Muscle of leg (tissue), 16 donors: ENCODE measurements at places on chromosomes 2 and 18.

GRCh38 chr2:222568865-222569264 is 87.0 kb downstream of the FARSB start:
- H3K36me3 ChIP-seq: peaks cover 17% of the 10 kb centered on the region
- H3K27me3 ChIP-seq: no peaks in the 10 kb centered on the region
- H3K4me3 ChIP-seq: no peak overlapping the region
- H3K4me1 ChIP-seq: peaks cover 8% of the 10 kb centered on the region

- H3K4me3 ChIP-seq: no peak overlapping the region
- no peak overlapping the region for H3K27ac ChIP-seq
- H3K36me3 ChIP-seq: no peaks in the 10 kb centered on the region
- H3K4me1 ChIP-seq: no peaks in the 10 kb centered on the region
- no peaks in the 10 kb centered on the region for H3K27me3 ChIP-seq
Observed at GRCh38 chr2:43685357-43685756, 9.1 kb upstream of the C1GALT1C1L start.

DNA sequence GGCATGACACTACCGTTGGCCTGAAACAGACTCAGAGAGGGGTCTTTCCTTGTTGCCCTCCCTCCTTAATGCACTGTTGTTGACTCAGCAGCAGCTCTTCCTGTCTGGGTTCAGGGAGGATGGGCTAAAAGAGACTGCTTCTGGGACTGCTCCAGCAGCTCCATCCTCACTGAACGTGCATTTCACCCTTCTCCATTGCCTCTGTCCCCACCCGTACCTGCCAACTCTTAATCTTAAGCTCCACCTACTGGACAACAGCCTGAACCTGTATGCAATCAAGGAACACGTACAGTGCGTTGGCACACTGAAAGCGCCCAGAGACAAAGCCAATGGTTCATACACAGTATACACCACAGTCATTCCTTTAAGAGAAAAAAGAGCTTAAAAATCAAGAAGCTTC is 230.8 kb upstream of the RAB6C start:
- no peaks in the 10 kb centered on the region for H3K27me3 ChIP-seq
- no peaks in the 10 kb centered on the region for H3K36me3 ChIP-seq
- peaks cover 7% of the 10 kb centered on the region for H3K4me1 ChIP-seq
- H3K4me3 ChIP-seq: no peak overlapping the region

GRCh38 chr2:187336332-187336731 is 111.7 kb downstream of the CALCRL start:
- no peaks in the 10 kb centered on the region for H3K36me3 ChIP-seq
- no peak overlapping the region for H3K4me3 ChIP-seq
- DNase-seq: no peak
- H3K27ac ChIP-seq: no peak overlapping the region

DNA sequence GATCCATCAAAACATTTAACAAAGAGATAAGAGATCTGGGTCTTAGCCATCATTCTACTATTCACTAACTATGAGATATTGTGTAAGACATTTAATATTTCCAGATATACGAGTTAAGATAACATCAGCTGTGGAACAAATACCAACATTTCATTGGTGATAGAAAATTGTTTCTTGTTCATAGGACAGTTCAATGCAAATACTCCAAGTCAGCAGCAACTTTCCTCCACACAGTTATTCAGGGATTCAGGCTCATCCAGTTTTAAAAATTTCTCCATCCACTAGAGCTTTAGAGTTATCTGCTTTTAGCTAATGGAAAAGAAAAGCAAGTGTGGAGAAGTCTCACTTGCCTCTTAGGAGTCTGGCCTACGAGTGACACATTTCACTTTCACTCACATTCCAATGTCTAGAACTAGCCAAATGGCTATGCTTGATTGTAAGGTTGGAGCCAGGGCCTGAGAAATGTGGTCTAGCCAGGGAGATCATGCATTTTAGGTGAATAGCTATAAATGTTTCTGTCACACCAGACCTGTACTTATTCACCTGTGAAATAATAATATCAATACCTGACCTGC is 119.3 kb upstream of the MAPRE2 start:
- no peak for DNase-seq
- H3K4me3 ChIP-seq: no peak overlapping the region
- no peaks in the 10 kb centered on the region for H3K27me3 ChIP-seq
- H3K36me3 ChIP-seq: no peaks in the 10 kb centered on the region

DNA sequence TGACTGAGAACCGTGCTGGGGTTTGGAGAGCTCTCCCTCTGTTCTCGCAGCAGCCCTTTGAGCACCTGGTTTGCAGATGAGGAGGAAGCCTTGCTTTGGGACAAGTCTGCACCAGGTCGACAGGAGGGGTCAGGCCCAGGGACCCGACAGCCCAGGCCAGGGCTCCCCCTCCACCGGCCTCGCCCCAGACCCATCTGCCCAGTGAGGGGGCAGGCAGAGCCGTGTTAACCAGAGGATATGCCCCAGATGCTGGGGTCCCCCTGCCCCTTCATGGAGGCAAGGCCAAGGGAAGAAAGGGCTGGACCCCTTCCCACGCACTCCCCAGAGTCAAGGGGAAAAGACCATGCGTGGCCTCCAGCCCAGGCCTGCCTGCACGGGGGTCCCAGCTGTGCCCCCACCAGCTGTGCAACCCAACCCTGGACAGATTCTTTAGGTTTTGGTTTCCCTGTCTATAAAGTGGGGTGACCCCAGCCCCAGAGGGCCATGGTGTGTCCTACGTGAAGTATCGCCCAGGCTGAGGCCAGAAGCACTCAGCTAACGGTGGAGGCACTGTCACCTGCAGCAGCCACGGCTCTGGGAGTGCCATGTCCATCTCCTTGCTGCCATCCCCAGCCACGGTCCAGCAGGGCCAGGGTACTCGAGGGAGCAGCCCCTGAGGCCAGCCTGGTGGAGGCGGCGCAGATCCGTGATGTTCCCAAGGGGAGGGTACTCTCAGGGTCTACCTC is 4.8 kb upstream of the SNED1 start:
- peaks cover 26% of the 10 kb centered on the region for H3K27me3 ChIP-seq
- no peaks in the 10 kb centered on the region for H3K36me3 ChIP-seq
- peaks cover 65% of the 10 kb centered on the region for H3K4me1 ChIP-seq
- no peak overlapping the region for H3K4me3 ChIP-seq

DNA sequence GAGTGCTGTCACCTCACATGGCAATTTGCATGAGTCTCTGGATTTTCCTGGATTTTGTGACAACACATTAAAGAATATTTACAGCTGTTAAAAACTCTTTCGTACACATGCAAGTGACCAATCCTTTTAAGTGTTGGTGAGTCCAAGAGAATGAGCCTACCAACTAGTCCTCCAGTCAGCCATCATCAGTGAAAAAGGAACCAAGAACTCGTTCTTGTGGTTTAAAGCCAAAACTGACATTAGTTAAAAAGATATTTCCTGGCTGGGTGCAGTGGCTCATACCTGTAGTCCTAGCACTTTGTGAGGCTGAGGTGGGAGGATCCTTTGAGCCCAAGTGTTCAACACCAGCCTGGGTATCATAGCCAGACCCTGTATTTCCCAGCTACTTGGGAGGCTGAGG is 215.4 kb upstream of the ITGA4 start:
- H3K4me1 ChIP-seq: no peaks in the 10 kb centered on the region
- H3K27ac ChIP-seq: no peak overlapping the region
- no peaks in the 10 kb centered on the region for H3K36me3 ChIP-seq
- no peaks in the 10 kb centered on the region for H3K27me3 ChIP-seq

DNA sequence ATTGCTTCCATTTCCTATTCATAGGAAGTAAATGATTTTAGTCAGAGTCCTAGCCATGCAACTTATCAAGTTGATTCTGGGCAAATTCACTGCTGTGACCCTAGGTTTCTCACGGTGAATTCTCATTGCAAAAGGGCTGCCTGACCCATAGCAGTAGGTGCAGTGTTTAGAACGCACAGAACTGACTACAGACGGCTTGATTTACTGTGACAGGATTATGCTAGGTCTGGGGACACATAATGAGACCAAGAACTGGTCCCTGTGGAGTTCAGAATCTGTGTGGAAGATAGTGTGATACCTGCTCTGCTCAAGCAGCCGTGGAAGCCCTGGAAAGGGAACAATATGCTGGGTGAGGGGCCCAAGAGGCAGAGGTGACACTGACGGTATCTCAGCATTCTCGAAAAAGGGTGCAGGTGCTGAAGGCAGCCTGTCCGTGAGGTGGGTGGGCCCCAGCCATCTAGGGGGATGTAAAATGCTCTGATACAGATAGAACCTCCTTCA is 46.4 kb downstream of the ABCG8 start:
- peaks cover 31% of the 10 kb centered on the region for H3K36me3 ChIP-seq
- H3K4me3 ChIP-seq: no peak overlapping the region
- no peak for DNase-seq
- no peaks in the 10 kb centered on the region for H3K4me1 ChIP-seq
- no peak overlapping the region for H3K27ac ChIP-seq

DNA sequence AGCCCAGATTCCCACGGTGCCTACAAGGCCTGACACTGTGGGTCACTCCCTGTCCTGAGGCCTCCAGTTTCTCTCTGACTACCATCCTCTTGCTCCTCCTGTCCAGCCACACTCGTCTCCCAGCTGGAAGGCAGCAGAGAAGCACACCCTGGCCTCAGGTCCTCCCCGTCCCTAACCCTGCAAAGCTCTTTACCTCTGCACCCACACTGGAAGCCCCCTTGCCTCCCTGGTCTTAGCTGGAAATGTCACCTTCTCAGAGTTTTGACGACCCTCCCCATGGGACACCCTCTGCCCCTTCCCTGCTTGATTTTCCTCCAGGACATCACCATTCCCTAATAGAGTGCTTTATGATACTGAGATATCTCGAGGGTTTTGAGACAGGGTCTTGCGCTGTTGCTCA is 10.6 kb downstream of the RNU2-63P start:
- H3K4me3 ChIP-seq: no peak overlapping the region
- no peak overlapping the region for H3K27ac ChIP-seq
- H3K36me3 ChIP-seq: no peaks in the 10 kb centered on the region
- H3K4me1 ChIP-seq: peaks cover 13% of the 10 kb centered on the region
- DNase-seq: no peak
- H3K27me3 ChIP-seq: peaks cover 3% of the 10 kb centered on the region

DNA sequence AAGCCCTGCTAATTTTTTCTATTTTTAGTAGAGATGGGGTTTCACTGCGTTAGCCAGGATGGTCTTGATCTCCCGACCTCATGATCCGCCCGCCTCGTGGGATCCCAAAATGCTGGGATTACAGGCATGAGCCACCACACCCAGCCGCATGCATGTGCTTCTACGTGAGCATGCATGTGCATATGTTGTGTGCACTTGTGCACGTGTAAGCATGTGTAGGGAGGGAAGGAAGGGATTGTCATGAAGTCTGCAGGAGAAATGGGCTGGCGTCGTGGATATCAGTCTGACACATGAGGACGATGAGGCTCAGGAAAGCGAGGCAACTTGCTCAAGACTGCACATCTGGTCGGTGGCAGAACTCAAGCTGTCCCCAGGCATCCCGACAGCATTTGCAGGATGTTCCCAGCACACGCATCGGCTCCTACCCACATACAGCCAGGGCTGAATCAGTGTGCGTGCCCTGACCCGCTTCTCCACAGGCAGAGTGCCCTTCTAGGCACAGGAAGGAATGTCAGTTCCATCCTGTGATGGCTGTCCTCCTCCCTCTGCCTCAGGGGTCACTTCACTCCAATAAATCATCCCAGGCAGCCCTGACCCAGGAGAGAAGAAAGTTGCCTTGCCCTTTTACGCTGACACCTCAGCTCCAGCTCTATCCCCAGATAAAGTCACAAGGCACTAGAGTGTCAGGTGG is 49.9 kb upstream of the SLC14A2 start:
- H3K36me3 ChIP-seq: no peaks in the 10 kb centered on the region
- H3K27ac ChIP-seq: no peak overlapping the region
- peaks cover 8% of the 10 kb centered on the region for H3K4me1 ChIP-seq
- no peak overlapping the region for H3K4me3 ChIP-seq

GRCh38 chr2:94874277-94874997 is 3.2 kb downstream of the TEKT4 start:
- no peaks in the 10 kb centered on the region for H3K4me1 ChIP-seq
- DNase-seq: no peak
- no peak overlapping the region for H3K4me3 ChIP-seq
- H3K27me3 ChIP-seq: peaks cover 20% of the 10 kb centered on the region

GRCh38 chr18:37584952-37585695 is 19.5 kb upstream of the CELF4 start:
- no peak overlapping the region for H3K4me3 ChIP-seq
- DNase-seq: no peak
- H3K4me1 ChIP-seq: no peaks in the 10 kb centered on the region
- no peaks in the 10 kb centered on the region for H3K36me3 ChIP-seq
- H3K27me3 ChIP-seq: no peaks in the 10 kb centered on the region
- no peak overlapping the region for H3K27ac ChIP-seq
